ENCODE measurements at places on chromosomes 3 and 15. TPM values are rescaled to one million over a fixed set of nuclear protein-coding genes. Genes with fewer than 3 reads are reported as not detected.

DNA sequence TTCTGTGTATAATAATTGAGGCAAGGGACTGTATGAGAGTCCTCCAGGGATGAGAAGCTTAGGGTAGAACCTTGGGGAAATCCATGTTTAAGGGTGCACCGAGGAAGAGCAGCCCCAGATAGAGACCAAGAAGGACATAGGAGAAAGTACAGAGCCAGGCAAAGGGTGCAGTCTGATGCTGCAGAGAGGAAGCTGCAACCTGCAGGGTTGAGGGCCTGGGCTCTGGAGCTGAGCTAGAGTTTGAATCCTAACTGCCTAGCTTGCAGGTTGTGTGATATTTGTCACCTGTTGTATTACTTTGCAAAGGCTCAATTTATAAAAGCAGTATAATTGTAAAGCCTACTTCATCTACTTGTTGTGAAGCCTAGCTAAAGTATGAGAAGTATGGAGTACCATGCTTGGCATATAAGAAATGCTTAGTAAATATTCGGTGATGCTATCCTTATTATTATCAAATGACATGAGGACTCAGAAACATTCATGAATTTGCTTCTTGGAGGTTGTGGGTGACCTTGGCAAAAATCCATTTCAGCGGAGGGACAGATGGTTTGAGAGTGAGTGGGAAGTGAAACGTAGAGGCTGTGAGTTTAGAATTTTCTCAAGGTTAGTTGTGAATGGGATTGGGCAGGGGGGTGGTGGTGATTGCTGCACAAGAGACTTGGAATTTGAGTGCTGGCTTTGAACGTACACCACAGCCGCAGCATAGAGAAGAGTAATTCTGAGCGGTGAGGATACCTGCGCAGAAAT, 43.8 kb downstream of the PLCL2 start:
- H3K27me3 ChIP-seq: no peaks in the 10 kb centered on the region
- no peak overlapping the region for H3K27ac ChIP-seq
- DNase-seq: no peak
- H3K36me3 ChIP-seq: no peaks in the 10 kb centered on the region
- H3K4me3 ChIP-seq: no peak overlapping the region
- H3K4me1 ChIP-seq: no peaks in the 10 kb centered on the region

Gene TUSC7
- not detected for total RNA-seq

GRCh38 chr3:35894735-35895134, 255.4 kb downstream of the ARPP21 start:
- H3K27me3 ChIP-seq: no peaks in the 10 kb centered on the region
- no peak for DNase-seq
- H3K4me3 ChIP-seq: no peak overlapping the region
- H3K36me3 ChIP-seq: no peaks in the 10 kb centered on the region
- H3K4me1 ChIP-seq: no peaks in the 10 kb centered on the region

- H3K36me3 ChIP-seq: no peaks in the 10 kb centered on the region
- H3K4me3 ChIP-seq: no peak overlapping the region
- no peaks in the 10 kb centered on the region for H3K27me3 ChIP-seq
Observed at GRCh38 chr3:101095693-101096430, 102.6 kb upstream of the ABI3BP start.

- peak; percentile 63 for DNase-seq
- no peaks in the 10 kb centered on the region for H3K27me3 ChIP-seq
- peak overlapping the region; percentile 19 for H3K27ac ChIP-seq
- no peaks in the 10 kb centered on the region for H3K36me3 ChIP-seq
- peaks cover 34% of the 10 kb centered on the region for H3K4me1 ChIP-seq
- no peak overlapping the region for H3K4me3 ChIP-seq
Observed at GRCh38 chr3:128317101-128317697, 149.5 kb downstream of the DNAJB8 start.

DNA sequence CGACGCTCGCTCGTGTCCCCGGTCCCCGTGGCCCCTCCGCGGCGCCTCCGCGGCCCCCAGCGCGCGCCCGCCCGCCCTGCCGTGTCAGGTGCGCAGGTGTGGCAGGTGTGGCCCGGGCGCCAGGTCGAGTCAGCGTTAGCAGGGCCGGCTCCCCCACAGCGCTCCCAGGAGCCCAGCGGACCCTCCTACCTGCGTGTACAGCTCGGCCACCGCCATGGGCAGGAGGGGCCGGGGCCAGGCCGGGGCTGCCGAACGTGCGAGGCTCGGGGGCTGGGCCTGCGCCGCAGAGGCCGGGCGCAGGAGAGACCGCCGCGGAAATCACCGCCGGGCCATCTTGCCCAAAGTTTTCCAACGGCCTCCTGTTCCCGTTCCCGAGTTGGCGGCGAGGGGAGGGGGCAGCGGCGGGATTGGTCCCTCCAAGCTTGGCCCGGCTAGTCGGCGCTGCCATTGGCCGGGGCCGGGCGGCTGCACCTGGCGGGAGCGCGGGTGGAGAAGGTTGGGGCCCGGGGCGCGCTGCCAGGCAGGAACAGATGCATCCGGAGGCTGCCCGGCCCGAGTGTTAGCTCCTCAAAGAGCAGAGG, at the start of gene MYO5C:
Gene MYO5C (minus strand): TSS at position 384 of the 581 bp plus-strand sequence. CDS start 168 bp downstream, at position 216.
- peak; percentile 96 for DNase-seq
- H3K4me1 ChIP-seq: peaks cover under 1% of the 10 kb centered on the region
- no peaks in the 10 kb centered on the region for H3K27me3 ChIP-seq
- no peaks in the 10 kb centered on the region for H3K36me3 ChIP-seq
- H3K4me3 ChIP-seq: peak within 1 kb of the TSS; percentile 72
- peak within 1 kb of the TSS; percentile 92 for H3K27ac ChIP-seq

GRCh38 chr3:37210230-37210629, 35.8 kb upstream of the LRRFIP2 start:
- no peak for DNase-seq
- no peak overlapping the region for H3K27ac ChIP-seq
- no peaks in the 10 kb centered on the region for H3K4me1 ChIP-seq
- no peaks in the 10 kb centered on the region for H3K36me3 ChIP-seq
- no peaks in the 10 kb centered on the region for H3K27me3 ChIP-seq

DNA sequence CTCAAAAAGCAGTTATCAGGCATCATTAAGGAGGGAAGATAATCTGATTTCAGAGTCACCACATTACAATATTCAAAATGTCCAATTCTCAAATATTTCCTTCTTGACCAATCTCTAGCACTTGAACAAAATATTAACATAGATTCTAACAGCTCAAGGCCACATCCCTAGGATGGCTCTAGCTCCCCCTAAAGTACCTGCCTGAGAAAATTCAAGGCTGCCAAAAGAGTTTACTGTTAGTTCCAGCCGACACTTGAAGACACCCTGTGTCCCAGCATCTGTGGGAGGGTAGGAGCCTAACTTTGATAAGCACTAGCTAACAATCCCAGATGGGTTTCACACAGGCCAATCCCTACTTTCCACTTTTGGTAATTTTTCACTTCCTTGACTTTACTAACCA, 10.4 kb downstream of the NSMCE3 start:
- H3K4me3 ChIP-seq: no peak overlapping the region
- no peaks in the 10 kb centered on the region for H3K36me3 ChIP-seq
- H3K4me1 ChIP-seq: no peaks in the 10 kb centered on the region
- no peaks in the 10 kb centered on the region for H3K27me3 ChIP-seq
- no peak for DNase-seq

Gene FOXP1
- total RNA-seq: 55.0 TPM

GRCh38 chr3:51568036-51568435, 29.5 kb downstream of the RAD54L2 start:
- H3K27me3 ChIP-seq: no peaks in the 10 kb centered on the region
- no peak overlapping the region for H3K4me3 ChIP-seq
- DNase-seq: no peak
- peaks cover 8% of the 10 kb centered on the region for H3K4me1 ChIP-seq

DNA sequence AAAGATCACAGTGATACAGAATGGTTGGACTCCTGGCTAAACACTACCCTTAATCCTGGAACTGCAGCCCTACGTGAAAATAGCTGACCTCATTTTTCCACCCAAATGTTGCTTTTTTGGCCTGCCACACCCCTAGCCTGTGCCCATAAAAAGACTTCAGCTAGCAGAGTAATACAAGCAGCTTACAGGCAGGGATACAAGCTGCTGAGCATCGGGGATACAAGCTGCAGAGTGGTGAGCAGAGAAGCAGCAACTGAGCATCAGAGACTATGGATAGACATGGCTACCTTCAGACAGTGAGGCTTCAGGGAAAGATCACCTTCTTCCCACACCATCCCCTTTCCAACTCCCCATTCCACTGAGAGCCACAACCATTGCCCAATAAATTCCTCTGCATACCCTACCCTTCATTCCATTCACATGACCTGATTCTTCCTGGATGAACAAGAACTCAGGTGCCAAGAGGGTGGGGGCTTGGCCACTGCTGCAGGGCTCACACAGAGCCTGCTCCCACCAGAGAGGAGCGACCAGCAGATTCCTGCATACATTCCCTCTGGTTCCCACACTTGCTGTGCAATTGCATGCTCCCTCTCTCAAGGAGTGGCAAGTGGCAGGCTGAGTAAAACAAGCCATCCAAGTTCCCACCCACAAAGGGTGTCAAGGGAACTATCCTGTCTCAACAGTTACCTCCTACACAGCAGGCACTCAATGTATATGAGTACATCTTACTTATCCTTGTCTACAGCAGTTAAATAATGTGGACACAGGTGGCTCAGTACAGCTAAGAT, 217.5 kb downstream of the ALCAM start:
- no peaks in the 10 kb centered on the region for H3K36me3 ChIP-seq
- H3K27ac ChIP-seq: no peak overlapping the region
- H3K4me3 ChIP-seq: no peak overlapping the region
- H3K4me1 ChIP-seq: no peaks in the 10 kb centered on the region

DNA sequence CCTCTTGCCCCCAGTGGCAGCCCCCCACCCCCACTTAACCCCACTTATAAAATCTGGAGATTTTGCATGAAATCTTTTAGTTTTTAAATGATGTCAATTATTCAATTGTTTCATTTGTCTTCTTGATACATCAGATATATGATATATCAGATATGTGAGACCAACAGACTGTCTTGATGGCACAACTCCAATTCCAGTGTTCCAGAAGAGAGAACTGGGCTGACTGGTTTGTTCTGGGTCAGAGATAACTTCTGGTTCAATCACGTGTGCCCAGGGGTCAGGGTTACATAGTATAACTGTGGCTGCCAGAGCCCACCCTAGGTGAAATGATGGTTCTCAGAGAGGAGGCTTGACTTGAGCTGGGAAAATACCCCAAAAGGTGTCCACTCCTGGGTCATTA, 32.4 kb upstream of the ATG7 start:
- no peak overlapping the region for H3K27ac ChIP-seq
- H3K4me1 ChIP-seq: no peaks in the 10 kb centered on the region
- no peak overlapping the region for H3K4me3 ChIP-seq
- H3K36me3 ChIP-seq: no peaks in the 10 kb centered on the region

DNA sequence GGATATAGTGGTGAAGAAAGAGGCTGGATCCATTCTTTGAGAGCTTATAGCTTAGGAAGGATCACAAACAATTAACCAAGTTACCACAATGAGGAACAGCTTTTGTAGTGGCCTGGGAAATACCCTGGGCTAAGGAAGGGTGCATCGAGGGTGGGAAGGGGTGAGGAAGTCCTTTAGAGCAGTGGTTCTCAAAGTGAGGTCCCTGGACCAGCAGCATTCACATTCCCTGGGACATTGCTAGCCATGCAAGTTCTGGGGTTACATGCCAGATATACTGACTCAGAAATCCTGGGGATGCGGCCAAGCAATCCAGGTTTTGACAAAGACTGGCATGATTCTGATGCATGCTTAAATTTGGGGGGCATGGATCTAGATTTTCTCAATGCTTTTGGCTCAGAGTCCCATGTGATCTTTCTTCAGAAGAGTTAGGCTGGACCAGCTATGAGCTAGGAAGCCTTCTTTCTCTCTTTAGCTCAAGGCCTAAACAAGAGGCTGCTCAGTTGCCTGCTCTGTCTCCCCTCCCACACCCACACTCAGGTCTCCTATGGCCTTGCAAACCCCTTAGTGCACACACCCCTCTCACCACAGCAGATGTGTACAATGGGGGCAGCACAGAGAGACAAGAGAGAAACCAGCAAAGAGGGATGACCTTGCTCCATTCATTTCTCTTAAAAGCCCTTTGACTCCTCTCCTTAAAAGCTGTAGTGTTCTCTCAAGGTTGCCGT, 1.8 kb upstream of the CCR1 start:
- H3K36me3 ChIP-seq: no peaks in the 10 kb centered on the region
- no peaks in the 10 kb centered on the region for H3K27me3 ChIP-seq
- H3K27ac ChIP-seq: no peak overlapping the region

GRCh38 chr3:295166-295565, 98.6 kb downstream of the CHL1 start:
- no peaks in the 10 kb centered on the region for H3K36me3 ChIP-seq
- no peak overlapping the region for H3K4me3 ChIP-seq
- H3K27ac ChIP-seq: no peak overlapping the region
- DNase-seq: no peak
- no peaks in the 10 kb centered on the region for H3K27me3 ChIP-seq

DNA sequence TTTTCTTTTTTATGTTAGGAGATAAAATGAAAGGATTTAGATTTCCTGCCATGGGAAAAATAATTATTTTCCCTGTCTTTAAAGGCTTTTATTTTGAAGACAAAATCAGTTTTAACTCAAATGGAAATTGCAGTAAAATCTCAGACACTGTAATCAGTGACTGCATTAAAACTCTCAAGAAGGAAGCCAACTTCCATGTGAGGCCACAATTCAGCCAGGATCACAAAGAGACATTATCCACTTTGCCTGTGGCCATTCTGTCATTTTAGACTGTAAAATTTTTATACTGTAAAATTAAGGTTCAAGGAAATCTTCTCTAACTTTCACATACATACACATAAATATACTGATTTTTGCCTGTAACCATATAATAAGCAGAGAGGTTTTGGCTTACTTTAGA, 304.0 kb downstream of the TIGIT start:
- no peak overlapping the region for H3K4me3 ChIP-seq
- H3K27ac ChIP-seq: no peak overlapping the region
- no peaks in the 10 kb centered on the region for H3K36me3 ChIP-seq
- H3K27me3 ChIP-seq: no peaks in the 10 kb centered on the region
- no peak for DNase-seq

Gene FGF12
- 6.9 TPM for total RNA-seq

- no peak for DNase-seq
- no peak overlapping the region for H3K4me3 ChIP-seq
- H3K27me3 ChIP-seq: no peaks in the 10 kb centered on the region
- no peak overlapping the region for H3K27ac ChIP-seq
- H3K4me1 ChIP-seq: no peaks in the 10 kb centered on the region
Observed at GRCh38 chr15:34709866-34710265, 44.9 kb downstream of the GJD2 start.

- H3K36me3 ChIP-seq: no peaks in the 10 kb centered on the region
- H3K27ac ChIP-seq: no peak overlapping the region
- DNase-seq: no peak
- H3K4me1 ChIP-seq: no peaks in the 10 kb centered on the region
- no peaks in the 10 kb centered on the region for H3K27me3 ChIP-seq
- H3K4me3 ChIP-seq: no peak overlapping the region
Observed at GRCh38 chr3:82078246-82078645, 316.8 kb upstream of the GBE1 start.
